ENCODE measurements at places on chromosomes 5 and 9.

DNA sequence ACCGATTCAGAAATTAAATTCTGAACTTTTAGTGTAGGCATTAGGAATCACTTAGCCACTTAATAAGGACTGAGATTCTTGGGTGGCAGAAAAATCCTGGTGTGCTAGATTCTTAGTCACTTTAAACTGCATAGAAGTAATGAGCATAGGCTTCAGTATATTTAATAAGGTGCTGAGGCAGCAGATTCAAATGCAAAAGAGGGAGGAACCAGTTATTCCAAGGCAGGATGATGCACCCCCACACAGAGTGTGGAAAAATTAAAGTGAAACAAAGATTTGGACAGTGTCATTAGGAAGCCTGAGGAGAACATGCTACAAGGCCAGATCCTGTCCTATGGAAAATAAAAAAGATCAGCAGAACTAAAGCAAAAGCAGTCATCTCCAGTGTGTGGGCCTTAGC, 217.7 kb downstream of the PJA2 start:
- H3K27ac ChIP-seq, result no peak overlapping the region
- H3K4me3 ChIP-seq, result no peak overlapping the region
- no peak for DNase-seq
- H3K36me3 ChIP-seq, result no peaks in the 10 kb centered on the region

- no peaks in the 10 kb centered on the region for H3K27me3 ChIP-seq
- no peak for DNase-seq
- H3K4me3 ChIP-seq, result no peak overlapping the region
- peaks cover 40% of the 10 kb centered on the region for H3K4me1 ChIP-seq
- peaks cover 74% of the 10 kb centered on the region for H3K36me3 ChIP-seq
Observed at GRCh38 chr9:71746758-71747125, 21.6 kb downstream of the CEMIP2 start.

DNA sequence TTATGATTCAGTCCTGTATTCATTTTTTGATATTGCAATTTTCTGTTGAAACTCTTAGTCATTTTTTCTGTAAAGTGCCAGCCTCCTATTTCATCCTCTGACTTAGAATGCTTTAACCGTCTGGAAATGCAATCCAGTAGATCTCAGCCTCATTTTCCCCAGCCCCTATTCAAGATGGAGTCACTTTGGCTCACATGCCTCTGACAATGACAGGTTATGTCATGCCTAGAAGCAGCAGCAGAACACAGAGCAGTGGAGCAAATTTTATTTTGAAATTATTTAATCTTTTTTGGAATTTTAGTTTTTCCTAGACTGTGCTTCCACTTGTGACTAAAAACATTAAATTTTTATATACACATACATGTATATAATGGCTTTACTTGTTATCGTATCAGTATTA, 1053.2 kb downstream of the TAF11L14 start:
- no peaks in the 10 kb centered on the region for H3K27me3 ChIP-seq
- H3K4me3 ChIP-seq, result no peak overlapping the region
- H3K27ac ChIP-seq, result no peak overlapping the region
- H3K36me3 ChIP-seq, result no peaks in the 10 kb centered on the region

DNA sequence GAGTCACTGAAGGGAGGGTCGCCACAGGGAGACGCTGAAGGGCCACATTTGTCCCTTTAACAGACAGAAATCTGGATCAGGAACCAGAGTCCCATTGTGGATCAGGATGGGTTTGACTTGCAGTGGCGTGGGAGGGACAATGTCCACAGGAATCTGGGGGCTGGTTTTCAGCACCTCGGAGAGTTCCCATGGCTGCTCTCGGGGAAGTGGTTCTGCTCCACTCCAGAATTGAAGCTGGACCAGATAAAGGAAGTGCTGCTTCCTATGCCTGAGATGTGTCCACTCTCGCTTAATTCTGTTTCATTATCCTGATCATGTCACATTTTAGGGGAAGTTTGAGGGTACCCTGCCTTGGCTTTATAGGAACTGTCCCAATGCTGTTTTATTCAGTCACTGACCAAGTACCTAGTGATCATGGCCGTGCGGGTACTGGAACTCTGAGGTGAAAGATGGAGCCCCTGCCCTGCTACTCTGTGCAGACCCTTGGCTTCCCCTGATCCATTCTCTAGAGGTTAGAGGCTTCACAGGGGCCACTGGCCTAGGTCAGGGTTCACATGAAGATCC, 28.7 kb downstream of the ENHO start:
- peaks cover 100% of the 10 kb centered on the region for H3K27me3 ChIP-seq
- no peak overlapping the region for H3K4me3 ChIP-seq
- DNase-seq, result peak; percentile 23

GRCh38 chr9:92035146-92035545, 80.1 kb downstream of the SPTLC1 start:
- no peak overlapping the region for H3K4me3 ChIP-seq
- no peak for DNase-seq
- peaks cover 16% of the 10 kb centered on the region for H3K36me3 ChIP-seq

DNA sequence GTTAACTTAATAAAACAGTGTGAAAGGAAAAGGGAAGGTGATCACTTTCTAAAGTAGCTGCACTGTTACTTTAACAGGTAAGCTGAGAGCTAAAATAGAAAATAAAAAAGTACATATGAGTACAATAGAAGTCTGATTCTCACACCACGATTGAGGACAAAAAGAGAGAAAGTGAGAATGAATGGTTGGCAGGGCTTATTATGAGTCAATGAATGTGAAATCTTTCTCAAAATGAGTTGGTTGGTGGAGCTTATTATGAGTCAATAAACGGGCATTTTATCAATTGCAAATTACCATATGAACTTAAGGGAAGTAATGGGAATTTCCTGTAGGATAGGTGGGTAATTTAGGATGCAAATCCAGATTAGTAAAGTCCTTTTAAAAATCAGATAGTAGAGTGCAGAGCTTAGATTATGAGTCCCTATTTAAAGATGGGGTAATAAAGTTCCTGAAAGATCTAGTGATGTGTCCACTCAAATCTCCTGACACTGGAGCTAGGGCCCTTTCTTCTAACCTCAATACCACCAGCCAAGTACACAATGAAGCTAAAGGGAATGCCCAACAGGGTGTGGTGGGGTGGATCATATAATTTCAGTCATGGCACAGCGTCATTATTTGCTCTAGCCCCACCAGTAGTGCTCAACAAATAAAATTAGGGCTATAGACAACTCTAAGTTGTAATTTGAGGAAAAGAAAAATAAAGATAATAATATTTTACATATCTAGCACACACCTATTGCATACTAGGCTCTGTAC, 21.1 kb upstream of the TLR4 start:
- H3K27me3 ChIP-seq, result no peaks in the 10 kb centered on the region
- H3K4me1 ChIP-seq, result no peaks in the 10 kb centered on the region
- H3K36me3 ChIP-seq, result no peaks in the 10 kb centered on the region
- H3K4me3 ChIP-seq, result no peak overlapping the region
- no peak for DNase-seq
- no peak overlapping the region for H3K27ac ChIP-seq

GRCh38 chr9:107008011-107008410, 145.0 kb downstream of the ZNF462 start:
- no peak overlapping the region for H3K4me3 ChIP-seq
- H3K27ac ChIP-seq, result no peak overlapping the region
- no peaks in the 10 kb centered on the region for H3K36me3 ChIP-seq
- DNase-seq, result no peak

DNA sequence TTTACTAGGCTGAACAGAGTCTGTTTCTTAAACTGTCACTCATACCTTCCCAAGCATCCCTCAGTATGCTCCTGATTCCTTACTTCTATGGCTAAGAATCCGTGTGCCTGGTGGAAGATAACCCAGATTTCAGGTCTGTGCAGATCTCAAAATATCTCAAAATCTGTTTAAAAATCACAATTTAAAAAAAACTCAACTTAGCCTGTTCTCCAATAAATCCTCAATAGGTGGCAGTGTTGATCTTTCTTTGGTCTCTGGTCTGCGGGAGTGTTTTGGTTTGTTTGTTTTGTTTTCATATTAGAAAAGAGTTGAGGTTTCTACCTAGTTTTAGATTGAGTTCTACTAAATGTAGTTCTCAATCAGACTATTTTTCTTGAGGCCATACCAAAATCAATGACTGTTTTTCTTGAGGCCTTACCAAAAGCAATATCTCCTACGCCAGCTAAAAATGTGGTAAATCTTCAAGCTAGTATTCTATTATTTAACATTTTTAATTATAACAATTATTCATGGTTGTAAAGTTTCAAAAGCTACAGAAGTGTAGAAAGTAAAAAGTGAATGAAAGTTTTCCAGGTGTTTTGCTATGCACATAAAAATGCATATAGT, 57.9 kb downstream of the TGFBR1 start:
- H3K27me3 ChIP-seq, result peaks cover 5% of the 10 kb centered on the region
- H3K27ac ChIP-seq, result no peak overlapping the region
- DNase-seq, result no peak
- no peaks in the 10 kb centered on the region for H3K36me3 ChIP-seq
- no peak overlapping the region for H3K4me3 ChIP-seq

- no peaks in the 10 kb centered on the region for H3K4me1 ChIP-seq
- H3K27ac ChIP-seq, result no peak overlapping the region
- no peak overlapping the region for H3K4me3 ChIP-seq
- H3K36me3 ChIP-seq, result no peaks in the 10 kb centered on the region
Observed at GRCh38 chr9:847505-847904, 6.0 kb downstream of the DMRT1 start.

- no peak overlapping the region for H3K27ac ChIP-seq
- H3K4me3 ChIP-seq, result no peak overlapping the region
- no peaks in the 10 kb centered on the region for H3K36me3 ChIP-seq
- H3K4me1 ChIP-seq, result no peaks in the 10 kb centered on the region
Observed at GRCh38 chr5:82879089-82879488, 198.1 kb downstream of the TMEM167A start.

- H3K4me3 ChIP-seq, result no peak overlapping the region
- H3K4me1 ChIP-seq, result peaks cover 10% of the 10 kb centered on the region
- no peak overlapping the region for H3K27ac ChIP-seq
- peaks cover 86% of the 10 kb centered on the region for H3K27me3 ChIP-seq
Observed at GRCh38 chr5:180689071-180689694, 39.8 kb upstream of the FLT4 start.

GRCh38 chr9:34343605-34344004, 14.2 kb downstream of the NUDT2 start:
- H3K36me3 ChIP-seq, result no peaks in the 10 kb centered on the region
- no peak for DNase-seq
- H3K4me1 ChIP-seq, result no peaks in the 10 kb centered on the region
- no peak overlapping the region for H3K4me3 ChIP-seq

Data from Calu3 (cell line).